Hematopoietic multipotent progenitor cell treated with erythropoietin and hydrocortisone succinate and interleukin-3 and kit ligand, for 8 days (in vitro differentiated cells): ENCODE measurements at places on chromosomes 1 and 21.
A peak's percentile ranks its signal among the peaks of the same experiment; 100 is the strongest.

DNA sequence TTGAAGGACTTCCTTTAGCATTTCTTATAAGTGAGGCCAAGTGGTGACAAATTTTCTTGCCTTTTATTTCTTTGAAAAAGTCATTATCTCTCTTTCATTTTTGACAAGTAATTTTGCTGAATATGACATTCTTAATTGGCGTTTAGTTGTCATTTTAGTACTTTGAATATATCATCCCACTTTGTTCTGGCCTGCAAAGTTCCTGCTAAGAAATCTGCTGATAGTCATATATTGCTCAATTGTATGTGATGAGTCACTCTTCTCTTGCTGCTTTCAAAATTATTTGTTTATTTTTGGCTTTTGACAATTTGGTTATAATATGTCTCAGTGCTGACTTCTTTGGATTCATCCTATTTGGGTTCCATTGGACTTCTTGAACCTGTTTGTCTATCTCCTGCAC, 312.6 kb downstream of the DUSP10 start:
- DNase-seq = no peak

GRCh38 chr21:41167348-41168342, at the start of gene BACE2:
BACE2 (plus strand) TSS chr21:41168160; CDS start chr21:41168264, 104 bp downstream.
- DNase-seq = peak; percentile 72

- no peak for DNase-seq
Measured at GRCh38 chr1:14181191-14181795, 417.2 kb upstream of the KAZN start.

GRCh38 chr1:57423656-57424211, at the start of gene DAB1:
DAB1 (minus strand) TSS chr1:57424060; CDS start chr1:57291030, 133,030 bp downstream.
- no peak for DNase-seq

DNA sequence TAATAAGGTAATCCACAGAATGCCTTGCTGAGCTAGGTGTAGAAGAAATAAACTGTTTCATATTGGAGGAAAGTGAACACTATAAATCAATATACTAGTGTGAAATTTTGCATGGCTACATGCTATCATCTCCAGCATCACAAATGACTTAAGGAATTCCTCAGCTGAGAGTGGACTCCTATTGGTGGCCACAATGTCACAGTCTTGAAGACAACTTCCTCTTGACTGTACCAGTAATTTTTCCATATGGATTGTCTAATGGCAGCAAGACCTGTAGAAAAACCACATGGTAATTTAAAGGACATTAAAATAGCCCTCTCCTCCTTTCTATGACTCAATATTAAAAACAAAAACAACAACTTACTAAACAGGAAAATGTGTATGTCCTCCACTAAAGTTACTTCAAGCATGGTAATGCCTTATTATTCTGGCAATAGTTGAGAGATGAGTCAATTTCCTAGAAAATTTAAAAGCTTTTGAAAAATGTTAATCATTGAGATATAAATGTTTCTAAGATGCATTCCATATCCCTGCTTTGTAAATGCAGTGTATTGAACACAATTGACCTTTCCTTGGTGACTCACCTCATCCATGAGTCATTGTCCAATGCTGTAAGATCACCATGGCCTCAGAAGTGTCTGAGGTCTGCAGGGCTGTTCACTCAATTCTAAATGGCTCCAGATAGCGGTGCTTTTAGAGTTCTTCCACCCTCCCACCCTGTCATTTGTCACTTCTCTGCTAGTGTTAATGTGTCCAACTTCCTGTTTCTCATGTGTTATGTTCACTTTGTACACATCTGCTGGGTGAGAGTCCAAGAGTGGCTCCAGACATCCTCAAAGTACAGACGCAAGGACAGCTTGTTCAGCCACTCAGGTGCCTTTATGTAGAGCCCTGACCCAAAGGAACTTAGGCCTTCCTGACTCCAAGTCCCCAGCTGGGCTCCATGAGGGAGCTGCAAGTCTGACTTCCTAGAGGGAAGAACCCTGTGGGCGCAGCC, 32.8 kb upstream of the DNASE2B start:
- DNase-seq = peak; percentile 30

- DNase-seq = no peak
Measured at GRCh38 chr1:93617670-93618499, 63.8 kb downstream of the BCAR3 start.

DNA sequence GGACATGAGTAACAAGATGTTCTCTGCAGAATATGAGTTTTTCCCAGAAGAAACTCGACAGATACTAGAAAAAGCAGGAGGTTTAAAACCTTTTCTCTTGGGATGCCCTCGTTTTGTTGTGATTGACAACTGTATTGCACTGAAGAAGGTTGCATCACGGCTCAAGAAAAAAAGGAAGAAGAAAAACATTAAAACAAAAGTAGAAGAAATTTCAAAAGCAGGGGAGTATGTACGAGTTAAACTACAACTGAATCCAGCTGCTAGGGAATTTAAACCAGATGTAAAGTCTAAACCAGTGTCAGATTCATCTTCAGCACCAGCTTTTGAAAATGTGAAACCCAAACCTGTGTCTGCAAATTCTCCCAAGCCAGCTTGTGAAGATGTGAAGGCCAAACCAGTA, 92.5 kb downstream of the TTC3 start:
- DNase-seq = no peak

DNA sequence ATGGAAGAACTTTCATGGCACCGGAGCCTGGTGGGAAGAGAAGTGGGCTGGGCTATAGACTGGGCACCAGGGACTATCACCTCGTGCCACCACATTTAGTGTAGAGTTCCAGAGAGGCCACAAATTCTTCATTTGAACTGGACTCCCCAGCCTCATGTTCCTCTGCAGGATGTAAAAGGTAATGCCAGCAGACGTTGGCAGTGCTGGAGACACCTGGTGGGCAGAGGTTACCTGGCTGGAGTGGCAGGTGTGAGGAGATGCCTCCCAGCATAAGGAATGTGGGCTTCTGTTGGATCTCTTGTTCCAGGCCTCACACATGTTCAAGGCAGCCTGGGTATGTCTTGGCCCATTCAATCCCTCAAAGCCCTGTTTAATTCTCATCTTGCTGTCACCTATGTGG, 35.2 kb downstream of the TEX35 start:
- no peak for DNase-seq

- DNase-seq = no peak
Measured at GRCh38 chr1:91476533-91477217, 24.0 kb upstream of the CDC7 start.

GRCh38 chr1:209421186-209421585, 162.3 kb upstream of the CAMK1G start:
- no peak for DNase-seq

DNA sequence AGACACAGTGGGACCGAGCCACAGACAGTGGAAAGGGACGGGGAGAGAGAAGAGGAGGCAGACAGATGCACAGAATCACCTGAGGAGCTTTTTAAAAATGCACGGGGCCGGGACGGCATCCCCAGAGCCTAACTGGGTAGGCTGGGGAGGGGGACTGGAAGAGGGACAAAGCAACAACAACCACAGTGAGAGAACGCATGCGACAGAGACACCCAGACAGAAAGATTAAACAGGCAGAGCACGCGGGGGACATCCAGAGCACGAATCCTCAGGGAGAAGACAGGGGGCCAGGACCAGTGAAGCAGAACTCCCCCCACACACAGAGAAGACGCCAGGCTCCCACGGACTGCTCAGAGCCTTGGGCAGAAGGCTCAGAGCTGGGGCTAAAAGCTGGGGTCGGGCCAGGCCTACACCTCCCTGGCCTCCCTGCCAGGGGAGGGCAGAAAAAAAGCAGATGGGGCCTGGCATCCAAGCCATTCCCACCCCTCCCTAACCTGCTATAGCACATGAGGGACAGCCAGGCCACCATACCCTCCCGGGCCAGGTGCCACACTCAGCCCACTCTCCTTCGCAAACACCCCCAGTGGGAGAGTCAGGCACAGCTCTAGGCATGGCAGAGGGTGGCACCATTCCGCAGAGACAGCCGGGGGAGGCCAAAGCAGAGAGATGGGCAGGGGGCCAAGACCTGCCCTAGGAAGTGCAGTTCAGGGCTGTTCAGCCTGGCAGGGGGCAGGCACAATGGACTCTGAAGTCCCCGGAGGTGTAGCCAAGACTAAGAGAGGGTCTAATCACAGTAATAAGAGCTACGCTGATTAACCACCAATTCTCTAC, 29.8 kb upstream of the COL16A1 start:
- no peak for DNase-seq

- DNase-seq = peak; percentile 92
Measured at GRCh38 chr1:178093494-178093950, 382 bp upstream of the RASAL2 start.

GRCh38 chr1:26733982-26734381, 38.2 kb downstream of the ARID1A start:
- no peak for DNase-seq

DNA sequence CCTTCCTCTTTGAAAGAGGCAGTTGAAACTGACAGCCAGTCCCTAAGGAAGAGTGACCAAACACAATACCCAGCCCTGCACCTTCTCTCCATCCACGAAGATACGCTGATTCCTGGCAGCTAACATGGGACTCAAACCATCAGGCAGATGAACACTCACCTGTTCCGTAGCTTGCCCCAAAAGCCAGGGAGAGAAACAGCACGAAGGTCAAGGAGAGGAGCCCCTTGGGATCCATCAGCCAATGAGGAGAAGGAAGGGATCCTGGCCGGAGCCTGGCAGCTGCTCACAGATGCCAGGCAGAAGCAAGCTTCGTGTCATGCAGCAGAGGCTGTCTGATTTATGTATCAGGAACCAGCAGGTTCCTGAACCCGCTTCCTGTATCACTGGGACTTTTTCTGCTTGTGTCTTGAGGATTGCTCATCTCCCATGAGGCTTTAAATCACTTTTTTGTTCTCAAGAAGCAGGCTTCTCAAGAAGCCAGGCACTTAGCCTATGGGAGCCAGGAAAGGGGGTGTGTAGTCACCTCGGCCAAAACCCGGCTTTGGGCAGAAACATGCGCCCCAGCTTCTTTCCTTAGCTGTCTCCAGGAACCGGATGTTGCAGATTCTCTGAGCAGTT, at the start of gene SLAMF1:
Gene SLAMF1, minus strand, starts transcription at position 334 of the 618 bp plus-strand sequence. Its CDS starts 99 bp downstream, at position 235.
- DNase-seq = no peak

- no peak for DNase-seq
Measured at GRCh38 chr21:31443736-31444521, 99.9 kb upstream of the TIAM1 start.

- DNase-seq = no peak
Measured at GRCh38 chr21:36563341-36563926, 83.5 kb upstream of the CLDN14 start.

GRCh38 chr1:114107474-114108435, 45.9 kb downstream of the SYT6 start:
- DNase-seq = peak; percentile 22

DNA sequence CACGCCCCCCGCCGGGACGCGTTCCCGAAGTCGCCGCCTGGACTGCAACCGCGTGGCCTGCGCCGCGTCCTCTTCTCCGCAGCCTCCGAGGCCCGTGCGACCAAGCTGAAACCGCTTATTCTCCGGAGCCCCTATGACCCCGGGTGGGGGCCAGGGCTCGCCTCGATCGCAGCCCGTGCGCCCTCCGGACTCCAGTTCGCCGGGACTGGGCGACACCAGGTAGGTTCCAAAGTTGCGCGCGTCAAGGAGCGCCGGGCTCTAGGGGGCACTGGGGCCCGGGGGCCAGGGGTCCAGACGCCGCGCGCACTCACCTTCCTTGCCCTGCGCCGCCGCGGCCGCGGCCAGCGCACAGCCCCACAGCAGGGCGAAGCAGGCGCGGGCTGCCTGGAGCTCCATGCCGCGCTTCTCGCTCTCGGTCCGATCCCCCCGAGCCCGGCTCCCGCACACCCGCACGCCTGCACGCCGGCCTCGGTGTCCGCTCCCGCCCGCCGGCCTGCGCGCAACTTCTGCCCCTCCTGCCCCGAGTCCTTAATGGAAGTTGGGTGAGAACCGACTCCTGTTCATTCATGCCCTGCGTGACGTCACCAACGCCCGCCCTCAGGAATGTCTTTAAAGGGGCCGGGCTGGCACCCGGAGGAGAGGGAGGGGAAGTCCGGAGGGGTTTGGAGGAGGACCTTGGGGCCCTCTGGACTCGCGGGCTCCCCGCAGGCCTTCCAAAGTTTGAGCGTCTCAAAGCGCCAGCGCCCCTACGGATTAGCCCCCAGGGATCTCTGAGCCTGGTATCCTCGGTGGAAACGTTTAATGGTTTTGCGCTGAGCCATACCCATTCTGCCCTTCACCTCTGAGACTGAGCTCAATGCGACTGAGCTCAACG, at the start of gene EPHA2:
Gene EPHA2, minus strand, starts transcription at position 533 of the 874 bp plus-strand sequence. Its CDS starts 137 bp downstream, at position 396.
- DNase-seq = peak; percentile 21

DNA sequence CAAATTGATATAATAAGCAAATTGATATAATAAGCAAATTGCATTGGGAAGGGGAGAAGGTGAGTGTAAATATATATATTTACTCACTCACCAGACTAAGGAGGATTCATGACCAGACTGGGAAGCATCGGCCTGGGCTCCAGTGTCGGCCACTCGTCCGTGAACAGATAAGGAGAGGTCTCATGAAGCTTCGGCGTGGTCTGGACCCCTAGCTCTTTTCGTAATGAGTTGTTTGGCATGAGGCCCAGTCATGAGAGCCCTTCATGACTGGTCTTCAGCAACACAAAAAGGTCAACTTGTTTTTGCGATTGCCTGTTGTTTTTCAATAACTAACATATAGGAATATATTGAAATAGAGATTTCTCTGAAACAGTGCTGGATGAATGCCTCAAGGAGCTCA, 222.9 kb upstream of the KCNK2 start:
- DNase-seq = no peak

GRCh38 chr21:29125191-29125590, 5.3 kb upstream of the MAP3K7CL start:
- DNase-seq = no peak

DNA sequence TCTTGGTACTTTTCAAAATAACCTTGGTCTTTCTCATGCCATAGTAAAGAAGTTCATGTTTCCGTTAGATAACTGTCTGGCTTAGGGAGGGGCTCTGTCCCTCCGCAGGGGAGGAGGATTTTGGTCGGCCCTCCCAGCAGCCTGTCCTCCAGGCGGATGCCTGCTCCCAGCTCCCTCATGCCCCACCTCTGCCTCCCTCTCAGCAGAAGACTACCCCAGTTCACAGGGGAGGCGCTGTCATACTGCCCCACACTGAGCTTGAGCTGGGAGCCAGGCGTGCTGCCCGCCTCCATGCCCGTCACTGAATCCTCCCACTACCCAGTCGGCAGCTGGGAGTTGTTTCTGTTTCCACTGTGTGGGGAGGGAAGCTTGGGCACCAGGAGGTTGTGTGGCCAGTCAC, 127.3 kb downstream of the CAMTA1 start:
- peak; percentile 61 for DNase-seq

DNA sequence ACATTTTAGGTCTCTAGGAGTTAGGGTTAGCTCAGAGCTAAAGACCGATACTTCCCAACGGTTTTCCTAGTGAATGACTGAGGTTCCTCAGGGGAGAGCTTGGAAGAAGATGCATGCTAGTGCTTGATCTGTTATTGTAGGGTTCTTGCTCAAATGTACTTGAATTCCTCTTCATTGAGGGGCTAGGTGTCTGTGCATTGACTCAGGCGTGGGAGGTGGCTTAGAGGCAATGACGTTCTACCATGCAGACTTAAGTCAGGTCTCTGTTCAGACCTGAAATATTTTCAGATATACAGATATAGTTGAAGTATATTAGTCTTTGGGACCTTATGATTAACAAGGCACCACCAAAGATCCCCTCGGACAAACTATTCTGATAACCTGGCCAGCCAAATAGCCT, 23.5 kb downstream of the S100A10 start:
- no peak for DNase-seq
